Activated naive CD8-positive, alpha-beta T cell treated with anti-CD3 and anti-CD28 coated beads, Interleukin-2, amount 10 ng/mL, durations not matched to agents 7 days and 5 days (primary cell): ENCODE measurements at places on chromosomes 13 and 19.

DNA sequence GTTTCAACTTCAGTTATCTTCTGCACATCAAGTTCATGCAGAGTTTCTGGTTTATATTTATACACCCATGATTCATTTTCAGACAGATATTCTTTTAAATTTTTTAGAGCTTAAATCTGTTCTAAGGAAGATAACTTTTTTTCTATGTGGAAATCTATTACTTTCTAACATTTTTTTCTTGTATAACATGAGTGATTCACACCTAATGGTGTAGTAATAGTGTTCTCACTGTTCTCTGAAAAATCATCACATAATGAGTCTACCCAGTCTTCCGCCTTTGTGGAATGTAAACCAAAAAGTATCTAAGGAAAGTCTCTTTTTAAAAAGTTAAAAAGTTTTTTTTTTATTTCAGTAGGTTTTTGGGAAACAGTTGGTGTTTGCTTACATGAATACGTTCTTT lies 70.8 kb downstream of the FNDC3A start:
- DNase-seq: no peak

- DNase-seq: no peak
These were observed 25.4 kb downstream of the PCDH9 start for GRCh38 chr13:67204764-67205163.

DNA sequence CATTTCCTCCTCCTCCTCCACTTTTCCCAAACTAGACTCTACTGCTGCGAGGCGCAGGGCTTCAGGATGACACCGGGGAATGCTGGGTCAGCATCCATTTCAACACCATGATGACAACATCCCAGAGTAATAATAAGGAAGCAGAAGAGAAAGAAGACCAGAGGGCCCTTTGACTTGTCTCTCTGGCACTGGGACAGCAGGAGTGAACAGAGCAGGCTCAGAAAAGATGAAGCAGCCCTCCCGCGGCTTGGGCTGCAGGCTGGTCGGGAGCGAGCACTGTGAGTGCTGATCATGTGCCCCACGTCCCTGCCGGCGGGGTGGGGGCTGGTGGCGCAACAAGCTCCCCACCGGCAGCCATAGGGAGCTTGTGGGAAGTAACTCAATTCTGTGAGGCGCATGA lies 30.5 kb downstream of the RANBP3 start:
- DNase-seq: no peak

DNA sequence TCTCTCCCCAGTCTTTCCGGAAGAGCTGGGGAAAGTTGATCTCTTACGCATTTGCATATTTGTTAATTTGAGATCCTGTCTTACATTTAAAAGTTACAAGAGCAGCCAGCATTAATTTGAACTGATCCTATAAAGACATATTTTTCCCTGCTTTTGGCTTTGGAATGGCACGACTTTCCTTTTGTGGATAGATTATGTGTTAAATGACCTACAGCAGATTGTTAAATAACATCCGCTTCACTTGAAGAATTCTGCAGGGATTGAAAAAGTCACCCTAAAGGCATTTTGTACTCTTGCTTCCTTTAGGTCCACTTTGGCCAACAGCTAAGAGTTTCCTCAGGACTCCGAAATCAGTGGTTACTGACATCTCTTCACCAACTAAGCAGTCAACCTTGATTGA lies 334.0 kb downstream of the TBC1D4 start:
- no peak for DNase-seq

- DNase-seq: no peak
These were observed 38.6 kb upstream of the TEX29 start for GRCh38 chr13:111281751-111282311.

DNA sequence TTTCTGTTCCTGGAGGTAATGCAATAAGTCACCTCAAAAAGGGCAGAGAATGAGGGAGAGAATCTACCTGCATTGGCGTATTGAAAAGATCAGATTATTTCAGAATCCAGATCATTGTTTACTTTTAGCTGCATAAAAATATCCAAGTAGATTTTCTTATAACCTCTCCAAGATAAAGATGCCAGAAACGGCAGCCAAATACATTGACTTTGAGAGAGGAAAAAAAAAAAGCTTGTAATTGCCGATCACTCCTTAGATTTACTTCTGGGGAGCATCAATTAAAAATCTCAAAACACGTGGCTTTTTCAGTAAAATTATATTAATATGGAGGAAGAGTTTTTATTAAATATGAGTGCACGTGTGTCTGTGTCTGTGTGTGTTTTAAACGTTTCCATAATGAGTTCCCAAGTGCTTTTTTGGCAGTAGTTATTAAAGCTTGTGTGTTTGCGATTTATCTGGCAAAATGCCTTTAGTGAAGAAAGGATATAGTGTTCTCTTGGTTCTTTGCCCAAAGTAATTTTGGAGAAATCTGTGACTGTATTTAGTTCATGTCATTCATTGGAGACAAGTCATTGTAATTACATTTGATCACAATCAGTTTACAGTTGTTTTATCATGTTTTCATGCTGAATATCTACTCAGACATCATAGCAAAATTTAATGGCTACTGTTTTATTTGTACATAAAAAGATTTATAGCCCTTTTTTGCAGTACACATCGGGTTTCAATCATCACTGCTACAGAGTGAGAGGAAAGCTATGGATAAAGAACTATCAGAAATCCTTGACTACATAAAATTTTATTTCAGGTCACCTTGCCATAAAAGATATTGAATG lies 176.1 kb downstream of the TM9SF2 start:
- DNase-seq: no peak

DNA sequence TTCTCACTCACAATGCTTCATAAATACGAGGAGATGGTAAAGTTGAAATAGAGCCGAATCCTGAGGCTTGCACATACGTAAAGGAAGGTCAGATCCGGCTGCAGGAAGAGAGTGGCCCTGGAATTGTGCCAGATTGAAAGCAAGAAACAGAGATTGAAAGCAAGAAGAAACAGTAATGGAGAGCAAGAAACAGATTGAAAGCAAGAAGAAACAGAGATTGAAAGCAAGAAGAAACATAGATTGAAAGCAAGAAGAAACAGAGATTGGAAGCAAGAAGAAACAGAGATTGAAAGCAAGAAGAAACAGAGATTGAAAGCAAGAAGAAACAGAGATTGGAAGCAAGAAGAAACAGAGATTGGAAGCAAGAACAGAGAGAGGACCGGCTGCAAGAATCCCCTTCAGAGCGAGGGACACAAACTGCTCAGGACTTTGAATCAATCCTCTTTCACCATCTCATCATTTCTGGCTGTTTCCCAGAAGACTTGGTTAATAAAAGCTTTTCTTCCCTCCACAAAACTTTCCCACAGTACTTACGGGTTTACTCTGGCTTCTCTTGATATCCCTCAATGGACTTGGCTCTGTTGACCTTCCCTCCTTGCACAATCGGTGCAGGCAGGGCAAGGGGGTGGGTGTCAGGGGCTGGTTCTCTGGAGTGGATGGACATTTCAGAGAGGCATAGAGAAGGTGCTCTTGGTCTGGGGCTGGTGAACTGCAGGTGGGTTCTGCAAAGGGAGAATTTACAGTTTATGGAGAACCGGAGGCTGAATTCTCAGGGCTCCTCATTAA lies 25.5 kb downstream of the OR7A5 start:
- no peak for DNase-seq

DNA sequence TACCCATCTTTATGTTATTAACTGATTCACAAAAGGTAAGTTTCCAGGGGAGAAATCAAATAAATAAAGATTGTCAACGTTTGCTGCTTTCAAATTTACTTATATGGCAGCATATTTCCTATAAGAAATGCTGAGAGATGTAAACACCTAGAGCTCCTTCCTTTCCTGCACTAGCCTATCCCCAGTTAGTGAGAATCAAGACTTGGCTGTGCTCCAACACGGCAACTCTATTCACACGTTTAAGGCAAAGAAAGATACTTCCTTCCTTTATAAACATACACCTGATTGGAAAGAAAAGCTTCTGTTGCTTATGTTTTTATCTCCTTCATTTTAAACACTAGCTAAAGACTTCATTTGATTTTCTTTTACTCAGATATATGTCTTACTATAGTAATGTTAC lies 107.0 kb downstream of the PCDH9 start:
- no peak for DNase-seq

GRCh38 chr13:46179969-46180763 lies 1.8 kb downstream of the LCP1 start:
- no peak for DNase-seq

- no peak for DNase-seq
These were observed 437.7 kb downstream of the IRS2 start for GRCh38 chr13:109348519-109349258.

GRCh38 chr13:63446329-63446728 lies 2030.7 kb upstream of the PCDH20 start:
- DNase-seq: no peak

GRCh38 chr19:1474011-1474764 lies 4.8 kb downstream of the C19orf25 start:
- DNase-seq: no peak

- DNase-seq: no peak
These were observed 218.1 kb upstream of the ARGLU1 start for GRCh38 chr13:106786006-106786563.

DNA sequence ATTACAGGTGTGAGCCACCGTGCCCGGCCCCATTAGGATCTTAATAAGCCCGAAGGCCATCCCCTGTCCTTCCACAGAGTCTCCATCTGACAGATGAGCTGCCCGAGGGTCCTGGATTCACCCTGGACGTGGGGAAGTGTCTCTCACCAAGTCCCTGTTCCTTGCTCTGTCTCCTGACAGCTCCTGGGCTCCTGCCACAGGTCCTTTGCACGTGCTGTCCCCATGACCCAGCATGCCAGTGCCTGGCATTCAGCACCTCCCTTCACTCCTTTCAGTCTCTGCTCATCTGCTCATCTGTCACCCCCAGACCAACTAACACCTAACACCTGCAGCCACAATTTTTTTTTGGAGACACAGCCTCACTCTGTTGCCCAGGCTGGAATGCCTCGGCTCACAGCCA lies 14.5 kb downstream of the CERS1 start:
- DNase-seq: no peak

DNA sequence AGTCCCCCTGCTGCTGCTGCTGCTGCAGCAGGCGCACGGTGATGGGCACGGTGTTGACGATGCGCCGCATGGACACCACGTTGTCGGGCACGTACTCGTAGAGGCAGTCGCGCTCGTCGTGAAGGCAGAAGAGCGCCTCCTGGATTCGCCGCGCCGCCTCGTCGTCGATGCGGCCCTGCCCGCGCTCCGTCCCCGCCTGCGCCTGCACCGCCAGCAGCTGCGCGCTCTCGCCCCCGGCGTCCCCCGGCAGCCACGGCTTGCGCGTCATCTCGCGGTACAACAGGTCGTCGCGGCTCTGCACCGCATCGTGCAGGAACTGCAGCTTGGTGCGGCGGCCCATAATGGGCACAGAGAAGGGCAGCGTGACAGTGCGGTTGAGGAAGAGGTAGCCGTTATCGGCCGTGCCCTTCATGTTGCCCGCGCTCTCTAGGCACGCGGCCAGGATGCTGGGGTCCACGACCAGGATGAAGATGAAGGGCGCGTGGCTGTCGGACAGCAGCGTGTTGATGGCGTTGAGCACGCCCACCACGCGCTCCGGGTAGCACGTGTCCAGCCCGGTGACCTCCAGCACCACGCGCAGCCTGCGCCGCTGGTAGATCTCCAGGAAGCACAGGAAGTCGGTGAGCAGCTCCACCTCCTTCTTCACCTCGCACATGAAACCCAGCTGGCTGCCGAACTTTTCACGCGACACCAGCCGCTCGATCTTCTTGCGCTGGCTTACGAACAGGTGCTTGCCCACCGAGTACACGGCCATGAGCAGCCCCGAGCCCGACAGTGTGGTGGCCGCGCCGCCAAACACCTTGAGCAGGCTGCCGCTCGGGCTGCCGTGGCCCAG lies 8.1 kb downstream of the NKPD1 start:
- DNase-seq: peak; percentile 70

DNA sequence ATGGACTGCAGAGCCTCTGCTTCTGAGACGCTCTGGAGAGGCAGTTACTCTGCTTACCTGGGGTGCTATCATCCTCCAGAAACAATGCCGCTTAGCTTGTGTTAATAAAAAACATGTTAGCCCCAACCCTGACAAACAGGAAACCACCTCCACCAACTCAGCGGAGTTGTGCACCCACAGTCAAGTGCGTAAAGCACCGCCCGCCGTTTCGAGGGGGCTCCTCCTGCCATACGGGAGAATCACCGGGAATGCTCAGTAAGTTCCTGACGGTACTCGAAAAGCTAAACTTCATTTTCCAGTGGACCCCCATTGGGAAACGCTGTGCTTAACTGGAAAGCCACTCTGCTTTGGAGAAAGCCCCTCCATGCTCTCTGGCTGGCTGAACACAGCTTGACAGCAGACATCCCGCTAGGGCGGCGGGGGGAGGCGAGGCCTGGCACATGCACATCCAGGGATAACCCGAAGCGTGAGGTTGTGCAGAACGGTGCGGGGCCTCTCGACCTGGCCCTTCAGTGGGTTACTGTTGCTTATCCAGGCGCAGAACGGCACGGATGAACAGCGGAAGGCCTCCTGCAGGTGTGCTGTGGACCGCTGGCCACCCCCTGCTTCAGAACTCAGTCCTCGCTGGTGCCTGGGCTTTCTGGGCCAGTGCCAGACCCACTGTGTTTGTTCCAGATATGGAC lies 17.1 kb downstream of the GAS6 start:
- peak; percentile 38 for DNase-seq

DNA sequence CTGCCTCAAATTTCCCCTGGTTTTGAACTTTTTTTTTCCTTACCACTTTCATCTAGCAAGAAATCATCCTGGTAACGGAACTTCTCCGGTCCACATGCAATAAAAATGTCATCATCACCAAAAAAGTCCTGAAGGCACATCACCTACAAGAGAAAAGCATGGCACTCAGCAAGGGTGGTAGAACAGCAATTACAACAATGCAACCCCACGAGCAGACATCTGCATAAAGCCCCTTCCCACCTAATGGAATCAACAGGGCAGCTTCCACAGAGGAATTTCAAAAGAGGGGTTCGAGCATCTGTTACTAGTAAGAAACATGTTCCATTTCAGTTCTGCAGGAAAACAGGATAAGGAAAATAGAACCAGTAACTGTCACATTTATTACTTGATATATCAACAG lies 183.9 kb downstream of the DCLK1 start:
- no peak for DNase-seq

DNA sequence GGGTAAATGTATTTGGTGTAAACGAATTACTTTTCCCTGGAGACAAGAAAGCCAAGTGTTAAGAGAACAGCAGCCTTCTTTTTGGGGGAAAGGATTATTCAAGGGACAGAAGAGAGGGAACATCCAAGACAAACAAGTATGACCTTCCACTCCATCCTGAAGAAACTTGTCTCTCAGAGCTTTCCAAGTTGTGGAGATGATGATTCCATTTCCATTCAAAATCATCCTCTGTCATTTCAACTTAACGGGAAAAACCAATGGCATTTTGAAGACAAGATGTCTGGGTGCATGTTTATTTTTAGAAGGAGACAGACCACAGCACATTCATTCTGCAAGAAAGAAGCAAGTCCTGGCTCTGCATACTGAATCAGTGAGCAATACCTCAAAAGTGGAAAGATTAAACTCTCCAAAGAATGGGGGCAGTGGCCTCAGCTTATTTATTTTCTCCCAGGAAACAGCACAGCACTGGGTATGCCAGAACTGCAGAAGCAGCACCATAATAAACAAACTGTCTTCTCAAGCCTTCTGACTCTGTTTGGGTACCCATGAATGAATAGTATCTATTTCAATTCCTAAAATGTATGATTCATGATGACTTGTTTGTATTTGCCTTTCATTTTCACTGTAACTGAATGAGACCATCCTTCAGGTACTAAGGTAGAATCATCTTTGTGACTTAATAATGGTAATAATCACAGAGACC lies 541.0 kb downstream of the RFC3 start:
- DNase-seq: no peak
